ENCODE measurements at places on chromosomes 12 and 14. TPM values are rescaled to one million over a fixed set of nuclear protein-coding genes. Genes with fewer than 3 reads are reported as not detected.

DNA sequence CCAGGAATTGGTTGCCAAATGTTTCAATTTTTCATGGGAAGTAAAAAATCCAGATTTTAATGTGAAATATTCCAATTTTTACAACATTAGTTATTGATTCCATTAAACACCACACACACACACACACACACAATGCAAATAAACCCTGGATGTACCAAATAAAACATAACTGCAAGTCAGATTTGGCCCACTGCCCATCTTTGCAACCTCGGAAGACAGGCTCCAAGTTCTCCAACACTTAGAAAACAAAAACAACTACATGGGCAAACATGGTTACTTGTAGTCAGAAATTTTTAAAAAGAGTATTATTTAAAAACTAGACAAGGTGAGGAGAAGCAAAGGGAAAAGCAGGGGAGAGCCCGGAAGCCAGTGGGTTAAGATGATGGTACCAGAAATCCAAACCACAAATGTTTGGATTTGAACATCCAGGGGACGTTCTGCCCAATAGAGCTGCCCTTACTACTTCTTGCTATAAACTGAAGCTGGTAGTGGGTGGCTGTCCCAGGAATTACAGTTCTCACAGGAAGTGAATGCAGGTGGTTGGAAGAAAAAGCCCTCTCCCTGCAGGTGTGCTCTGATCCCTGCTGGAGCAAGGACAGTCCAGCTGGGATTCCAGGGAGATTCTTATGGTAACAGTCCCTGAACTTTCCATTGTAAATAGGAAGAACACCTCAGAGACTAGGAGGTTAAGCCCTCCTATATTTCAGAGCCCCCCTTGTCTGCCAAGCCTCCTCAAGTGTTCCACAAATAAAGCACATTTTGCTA lies 111.7 kb downstream of the SLC25A21 start:
- no peak overlapping the region for H3K27ac ChIP-seq
- DNase-seq = no peak
- no peak overlapping the region for H3K4me3 ChIP-seq

The HOXC6 gene
- total RNA-seq = 5.7 TPM

GRCh38 chr12:89768586-89769482 lies 60.2 kb upstream of the ATP2B1 start:
- DNase-seq = peak; percentile 66
- H3K27me3 ChIP-seq = no peaks in the 10 kb centered on the region
- peaks cover 35% of the 10 kb centered on the region for H3K4me1 ChIP-seq
- peak overlapping the region; percentile 86 for H3K27ac ChIP-seq
- no peaks in the 10 kb centered on the region for H3K36me3 ChIP-seq

DNA sequence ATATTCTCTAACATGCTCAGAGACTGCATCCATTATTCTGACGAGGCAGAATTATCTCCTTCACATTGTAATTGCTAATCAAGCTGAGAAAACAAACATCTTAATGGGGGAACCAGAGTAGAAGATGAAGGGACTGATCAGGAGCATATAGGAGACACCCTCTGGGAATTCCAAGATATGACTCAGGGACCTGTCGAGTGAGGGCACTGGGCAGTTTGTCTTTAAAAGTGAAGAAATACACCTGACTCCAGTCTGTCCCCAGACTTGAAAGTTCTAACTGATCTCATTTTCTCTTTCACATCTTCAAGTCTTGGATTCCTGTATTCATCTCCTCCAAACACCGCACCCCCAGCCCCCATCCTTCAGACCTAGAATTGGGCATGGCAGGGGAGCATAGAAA lies 226.9 kb upstream of the PLXNC1 start:
- no peaks in the 10 kb centered on the region for H3K4me1 ChIP-seq
- no peak overlapping the region for H3K4me3 ChIP-seq
- H3K27ac ChIP-seq = no peak overlapping the region

The NPFF gene
- total RNA-seq = not detected

DNA sequence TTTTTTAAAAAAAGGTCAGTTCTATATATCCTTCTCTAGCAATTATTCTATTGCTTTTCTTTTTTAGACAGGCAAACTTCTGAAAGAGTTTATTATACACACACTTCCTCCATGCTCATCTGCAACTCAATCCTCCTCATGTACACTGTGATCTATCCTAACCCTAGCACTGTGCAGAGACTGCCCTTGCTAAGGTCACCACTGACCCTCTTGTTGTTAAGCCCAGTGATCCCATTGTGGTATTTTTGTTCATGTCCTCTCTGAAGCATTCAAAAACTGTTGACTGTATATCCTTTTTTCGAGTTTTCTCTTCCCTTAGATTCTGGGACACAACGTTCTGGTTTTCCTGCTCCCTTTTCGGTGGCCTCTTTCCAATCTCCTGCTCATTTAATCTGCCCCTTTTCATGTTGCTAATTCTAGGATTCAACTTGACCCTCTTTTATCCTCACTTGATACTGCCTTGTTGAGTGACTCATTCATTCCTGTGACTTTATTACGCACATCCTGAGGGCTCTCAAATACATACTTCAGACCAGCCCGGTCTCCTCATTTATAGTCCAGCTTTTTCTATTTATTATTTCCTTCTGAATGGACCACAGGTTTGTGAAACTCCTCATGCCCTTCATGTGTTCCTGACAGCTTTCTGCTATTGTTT lies 53.9 kb upstream of the PTPRB start:
- H3K36me3 ChIP-seq = no peaks in the 10 kb centered on the region
- no peak overlapping the region for H3K27ac ChIP-seq
- H3K27me3 ChIP-seq = no peaks in the 10 kb centered on the region
- no peak overlapping the region for H3K4me3 ChIP-seq
- DNase-seq = no peak

The TSHR gene
- not detected for total RNA-seq

The PRKCH gene
- total RNA-seq = 32.4 TPM

The DGLUCY gene
- total RNA-seq = 15.9 TPM

DNA sequence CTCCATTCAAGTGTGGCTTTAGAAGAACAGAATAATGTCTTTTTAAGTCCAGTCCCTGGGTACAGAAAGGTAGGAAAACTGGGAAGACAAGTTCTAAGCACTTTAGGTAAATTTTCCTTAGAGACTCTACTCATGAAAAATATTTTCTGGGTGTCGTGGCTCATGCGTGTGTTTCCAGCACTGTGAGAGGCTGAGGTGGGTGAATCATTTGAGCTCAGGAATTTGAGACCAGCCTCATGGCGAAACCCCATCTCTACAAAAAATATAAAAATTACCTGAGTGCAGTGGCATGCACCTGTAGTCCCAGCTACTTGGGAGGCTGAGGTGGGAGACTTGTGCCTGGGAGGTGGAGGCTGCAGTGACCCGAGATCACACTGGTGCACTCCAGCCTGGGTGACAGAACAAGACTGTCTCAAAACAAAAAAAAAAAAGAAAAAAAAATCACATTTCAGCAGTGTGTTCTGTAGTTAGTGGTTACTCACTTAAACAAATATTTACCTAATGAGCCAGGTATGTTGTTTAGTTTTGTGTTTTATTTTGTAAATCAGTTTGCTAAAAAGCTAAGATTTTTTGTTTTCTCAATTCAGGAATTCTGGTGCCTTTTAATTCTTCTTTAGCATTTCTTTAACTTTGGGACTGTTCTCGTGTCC lies 52.3 kb upstream of the RD3L start:
- H3K36me3 ChIP-seq = no peaks in the 10 kb centered on the region
- H3K4me3 ChIP-seq = no peak overlapping the region
- H3K27me3 ChIP-seq = no peaks in the 10 kb centered on the region
- peak; percentile 69 for DNase-seq

GRCh38 chr12:109983432-109984142 lies 12.6 kb downstream of the GIT2 start:
- H3K27me3 ChIP-seq = no peaks in the 10 kb centered on the region
- no peaks in the 10 kb centered on the region for H3K4me1 ChIP-seq
- DNase-seq = no peak
- H3K27ac ChIP-seq = no peak overlapping the region
- no peak overlapping the region for H3K4me3 ChIP-seq
- peaks cover 18% of the 10 kb centered on the region for H3K36me3 ChIP-seq

- peaks cover 25% of the 10 kb centered on the region for H3K4me1 ChIP-seq
- no peak for DNase-seq
- H3K27me3 ChIP-seq = no peaks in the 10 kb centered on the region
- no peaks in the 10 kb centered on the region for H3K36me3 ChIP-seq
Measured at GRCh38 chr14:68397371-68397811, 395.5 kb downstream of the ZFP36L1 start.

The BDKRB2 gene
- total RNA-seq = 0.28 TPM

DNA sequence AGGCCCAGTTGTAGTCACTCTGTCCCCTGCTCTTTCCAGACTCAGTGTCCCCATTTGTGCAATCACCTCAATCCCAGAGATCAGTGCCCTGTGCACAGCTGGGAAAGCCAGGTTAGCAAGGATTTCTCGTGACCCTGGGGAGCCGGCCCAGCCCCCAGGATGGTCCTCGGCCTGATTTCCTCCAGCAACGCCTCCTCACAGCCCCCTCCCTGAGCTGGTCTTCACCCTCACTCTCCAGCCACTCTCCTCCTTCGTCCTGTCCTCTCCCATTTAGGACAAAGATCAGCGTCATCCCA lies 194.8 kb upstream of the C14orf180 start:
- H3K4me1 ChIP-seq = no peaks in the 10 kb centered on the region
- no peak overlapping the region for H3K4me3 ChIP-seq
- H3K27me3 ChIP-seq = peaks cover 100% of the 10 kb centered on the region
- DNase-seq = no peak

GRCh38 chr14:33254861-33255395 lies 316.2 kb downstream of the NPAS3 start:
- no peaks in the 10 kb centered on the region for H3K36me3 ChIP-seq
- H3K4me1 ChIP-seq = no peaks in the 10 kb centered on the region
- H3K27me3 ChIP-seq = no peaks in the 10 kb centered on the region
- DNase-seq = no peak

The RD3L gene
- total RNA-seq = not detected

DNA sequence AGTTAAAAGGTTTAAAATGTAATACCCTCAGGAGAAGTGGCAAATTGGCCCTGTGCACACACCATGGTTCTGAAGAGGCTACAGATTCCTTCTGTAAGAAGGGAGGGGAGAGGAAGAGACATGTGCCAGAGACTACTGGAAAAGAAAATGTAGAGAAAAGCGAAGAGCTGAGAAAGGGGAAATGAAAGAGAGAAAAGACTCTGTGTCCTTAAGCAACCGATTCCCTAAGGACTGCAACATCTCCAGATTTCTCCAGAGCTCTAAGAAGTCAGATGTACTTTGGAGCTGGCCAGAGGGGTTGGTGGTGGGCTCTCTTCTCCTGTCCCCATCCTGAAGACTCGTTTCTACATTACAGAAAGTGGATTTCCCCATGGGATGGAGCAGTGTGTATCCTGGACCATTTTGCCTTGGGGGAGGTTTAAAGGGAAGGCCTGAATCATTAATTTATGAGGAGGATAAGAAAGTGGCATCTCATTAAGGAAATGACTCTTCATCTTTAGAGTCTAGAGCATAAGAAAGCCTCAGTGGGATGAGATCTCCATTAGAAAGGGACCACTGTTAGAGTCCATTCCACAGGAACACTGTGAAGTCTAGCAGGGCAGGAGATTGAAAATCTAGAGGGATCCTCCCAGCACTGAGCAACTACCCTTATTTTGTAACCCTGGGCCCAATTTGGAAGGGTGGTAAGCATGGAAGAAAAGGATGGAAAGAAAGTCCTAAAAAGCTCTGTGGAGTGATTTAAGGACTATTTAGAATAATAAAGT lies 45.5 kb upstream of the FUT8 start:
- H3K4me1 ChIP-seq = 0 out of 2 replicates have a peak, but pooled peaks cover 10% of the 10 kb centered on the region
- H3K27ac ChIP-seq = no peak overlapping the region
- DNase-seq = no peak
- no peak overlapping the region for H3K4me3 ChIP-seq

- no peak overlapping the region for H3K4me3 ChIP-seq
- DNase-seq = no peak
- H3K4me1 ChIP-seq = no peaks in the 10 kb centered on the region
- peaks cover 53% of the 10 kb centered on the region for H3K27me3 ChIP-seq
- H3K27ac ChIP-seq = no peak overlapping the region
- no peaks in the 10 kb centered on the region for H3K36me3 ChIP-seq
Measured at GRCh38 chr12:51536159-51536558, 54.9 kb upstream of the SCN8A start.

- H3K27me3 ChIP-seq = no peaks in the 10 kb centered on the region
- peaks cover 18% of the 10 kb centered on the region for H3K36me3 ChIP-seq
- H3K4me1 ChIP-seq = peaks cover 8% of the 10 kb centered on the region
- DNase-seq = no peak
Measured at GRCh38 chr14:65433157-65433556, 20.6 kb downstream of the FUT8 start.

The KRT2 gene
- total RNA-seq = not detected

GRCh38 chr14:93959239-93960107 lies 16.9 kb downstream of the ASB2 start:
- DNase-seq = peak; percentile 97
- H3K27me3 ChIP-seq = no peaks in the 10 kb centered on the region
- no peak overlapping the region for H3K4me3 ChIP-seq
- peak overlapping the region; percentile 73 for H3K27ac ChIP-seq
- no peaks in the 10 kb centered on the region for H3K36me3 ChIP-seq

DNA sequence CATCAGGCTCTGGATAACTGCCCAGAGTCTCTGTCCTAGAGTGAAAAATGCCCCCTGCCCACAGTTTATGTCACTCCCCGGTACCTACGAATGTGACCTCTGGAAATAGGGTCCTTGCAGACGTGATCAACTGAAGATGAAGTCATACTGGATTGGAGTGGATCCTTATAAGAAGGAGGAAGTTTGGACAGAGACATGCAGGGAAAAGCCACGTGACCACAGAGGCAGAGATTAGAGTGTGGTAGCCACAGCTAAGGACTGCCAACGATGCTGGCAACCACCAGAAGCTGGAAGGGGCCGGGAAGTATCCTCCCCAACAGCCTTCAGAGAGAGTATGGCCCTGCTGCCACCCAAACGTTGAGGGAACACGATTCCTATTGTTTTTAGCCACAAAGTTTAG lies 101.2 kb upstream of the NCOR2 start:
- no peak overlapping the region for H3K27ac ChIP-seq
- H3K36me3 ChIP-seq = no peaks in the 10 kb centered on the region
- no peaks in the 10 kb centered on the region for H3K27me3 ChIP-seq
- no peak for DNase-seq
- peaks cover 21% of the 10 kb centered on the region for H3K4me1 ChIP-seq

The CPNE6 gene
- not detected for total RNA-seq

The KLRB1 gene
- not detected for total RNA-seq

DNA sequence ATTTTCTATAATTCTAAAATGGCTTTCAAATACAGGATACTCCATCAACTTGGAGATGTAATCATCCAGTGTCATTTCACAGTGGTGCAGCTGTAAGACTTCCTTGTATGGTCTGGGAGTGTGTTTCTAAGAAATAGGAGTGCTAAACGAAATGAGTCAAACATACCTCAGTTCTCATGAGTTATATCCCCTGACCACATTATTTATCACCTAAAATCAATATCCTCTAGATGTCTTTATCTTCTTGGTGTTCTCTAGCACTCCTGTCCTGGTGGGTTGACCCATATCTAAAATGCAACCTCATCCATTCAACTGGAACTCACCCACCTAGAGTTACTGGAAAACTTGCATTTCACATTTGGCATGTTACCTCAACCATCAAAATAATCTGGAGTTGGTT lies 33.2 kb downstream of the TMEM30B start:
- no peak overlapping the region for H3K27ac ChIP-seq
- H3K4me3 ChIP-seq = no peak overlapping the region
- peak; percentile 47 for DNase-seq
- H3K4me1 ChIP-seq = peaks cover 7% of the 10 kb centered on the region
- H3K36me3 ChIP-seq = no peaks in the 10 kb centered on the region

The IFNG gene
- total RNA-seq = not detected

The APOF gene
- not detected for total RNA-seq

The ART4 gene
- not detected for total RNA-seq
